ENCODE measurements at places on chromosomes 5 and 9. TPM values are rescaled to one million over a fixed set of nuclear protein-coding genes. Genes with fewer than 3 reads are reported as not detected.

DNA sequence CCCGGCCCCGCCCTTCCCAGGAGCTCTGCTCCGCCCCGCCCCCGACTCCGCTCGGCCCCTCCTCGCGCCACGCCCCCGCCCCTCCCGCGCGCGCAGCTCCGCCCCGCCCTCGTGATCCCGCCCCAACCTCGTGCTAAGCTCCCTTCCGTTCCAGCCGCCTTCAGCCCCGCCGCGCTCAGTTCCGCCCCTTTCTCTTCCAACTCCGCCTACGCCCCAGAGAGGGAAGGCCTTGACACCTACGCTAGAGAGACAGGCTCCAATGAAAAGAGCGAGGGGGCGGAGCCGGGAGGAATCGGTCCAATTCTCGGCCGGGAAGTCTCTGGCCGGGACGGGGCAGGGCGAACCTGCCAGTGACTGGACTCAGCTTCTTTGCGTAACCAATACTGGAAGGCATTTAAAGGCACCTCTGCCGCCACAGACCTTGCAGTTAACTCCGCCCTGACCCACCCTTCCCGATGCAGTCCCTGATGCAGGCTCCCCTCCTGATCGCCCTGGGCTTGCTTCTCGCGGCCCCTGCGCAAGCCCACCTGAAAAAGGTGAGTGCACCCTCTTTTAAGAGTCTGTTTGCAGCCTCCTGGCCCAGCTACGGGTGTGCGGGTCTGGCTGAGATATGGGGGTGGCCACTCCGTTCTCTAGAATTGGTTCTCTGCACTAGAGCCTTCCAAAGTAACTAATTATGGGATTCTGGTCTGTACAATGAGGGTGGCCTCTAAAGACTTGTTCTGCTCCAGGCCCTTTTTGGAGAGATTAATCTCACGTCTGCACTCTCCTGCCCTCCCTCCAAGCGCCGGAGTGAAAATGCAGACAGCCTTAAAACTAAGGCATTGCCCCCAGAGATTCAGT lies at the start of gene GM2A:
TSS of gene GM2A (plus strand) at position 424 of the 843 bp plus-strand sequence. CDS start at position 456, 32 bp downstream.
- H3K27ac ChIP-seq: peak within 1 kb of the TSS; percentile 62
- peak within 1 kb of the TSS; percentile 82 for H3K4me3 ChIP-seq
- no peaks in the 10 kb centered on the region for H3K27me3 ChIP-seq
- H3K4me1 ChIP-seq: peaks cover 9% of the 10 kb centered on the region
- H3K36me3 ChIP-seq: no peaks in the 10 kb centered on the region
- DNase-seq: peak; percentile 96

DNA sequence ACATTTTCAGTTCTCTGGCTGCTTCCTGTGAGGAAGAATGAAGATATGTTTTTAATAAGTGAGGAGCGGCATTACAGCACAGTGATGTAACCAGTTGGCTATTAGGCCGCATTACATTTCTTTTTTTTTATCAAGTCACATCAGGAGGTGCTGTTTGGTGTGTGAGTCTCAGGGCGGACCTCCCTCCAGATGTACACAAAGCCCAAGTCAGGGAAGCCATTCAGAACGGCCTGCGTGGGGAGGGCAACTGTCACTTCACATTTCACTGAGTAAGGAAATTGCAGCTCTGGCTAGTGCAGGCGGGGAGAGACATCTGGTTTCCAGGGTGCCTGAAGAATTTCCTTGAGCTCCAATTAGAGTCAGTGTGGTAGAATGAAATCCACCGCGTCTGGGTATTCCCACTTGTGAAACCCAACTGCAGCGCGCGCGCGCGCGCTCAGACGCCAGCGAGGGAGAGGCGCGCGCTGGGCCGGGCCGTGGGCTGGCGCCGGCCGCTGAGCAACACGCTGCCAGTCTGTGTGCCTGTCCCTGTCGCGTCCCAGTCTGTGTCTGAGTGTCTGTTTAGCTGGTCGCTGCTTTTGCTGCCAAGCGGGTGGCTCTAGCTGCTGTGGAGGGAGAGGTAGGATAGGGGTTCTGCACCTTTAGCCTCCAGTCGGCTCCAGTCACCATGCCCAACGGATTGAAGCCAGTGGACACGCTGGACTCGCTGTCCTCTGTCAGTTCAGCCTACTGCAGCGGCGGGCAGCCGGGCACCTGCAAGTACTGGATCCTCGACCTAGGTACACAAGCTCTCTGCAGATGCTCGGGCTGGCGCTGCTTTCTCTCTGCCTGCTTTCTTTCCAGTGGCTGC lies 140.8 kb upstream of the OTULINL start:
- H3K36me3 ChIP-seq: peaks cover 3% of the 10 kb centered on the region
- no peaks in the 10 kb centered on the region for H3K4me1 ChIP-seq
- H3K4me3 ChIP-seq: no peak overlapping the region
- H3K27ac ChIP-seq: no peak overlapping the region
- no peak for DNase-seq
- H3K27me3 ChIP-seq: no peaks in the 10 kb centered on the region

- H3K27me3 ChIP-seq: no peaks in the 10 kb centered on the region
- H3K27ac ChIP-seq: no peak overlapping the region
- H3K4me1 ChIP-seq: no peaks in the 10 kb centered on the region
- peaks cover 20% of the 10 kb centered on the region for H3K36me3 ChIP-seq
- DNase-seq: no peak
- no peak overlapping the region for H3K4me3 ChIP-seq
Measured at GRCh38 chr5:134937526-134937925, 30.2 kb upstream of the CATSPER3 start.

GRCh38 chr9:70411930-70412831 lies 2.3 kb downstream of the KLF9 start:
- peaks cover 50% of the 10 kb centered on the region for H3K4me1 ChIP-seq
- no peaks in the 10 kb centered on the region for H3K36me3 ChIP-seq
- H3K27ac ChIP-seq: peak overlapping the region; percentile 97
- H3K4me3 ChIP-seq: peak overlapping the region; percentile 92
- H3K27me3 ChIP-seq: no peaks in the 10 kb centered on the region

DNA sequence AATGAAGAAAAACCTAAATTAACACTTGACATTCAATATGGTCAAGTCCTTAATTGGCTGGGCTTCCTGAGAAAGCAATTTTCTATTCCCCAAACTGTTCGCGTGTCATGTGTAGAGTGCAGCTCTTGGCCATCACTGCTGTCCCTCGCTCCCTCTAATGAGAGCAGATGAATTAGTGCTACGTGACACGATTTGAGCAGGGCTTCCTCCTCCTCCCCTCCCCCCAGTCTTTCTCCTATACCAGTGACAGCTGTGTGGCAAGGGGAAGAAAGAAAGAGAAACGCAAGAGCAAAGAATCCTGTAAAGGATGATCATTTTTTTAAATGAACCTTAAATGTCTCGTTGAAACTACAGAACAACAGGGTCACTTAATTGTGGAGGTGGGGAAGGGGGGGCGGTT lies 159.6 kb downstream of the BNC2 start:
- no peaks in the 10 kb centered on the region for H3K4me1 ChIP-seq
- no peak overlapping the region for H3K27ac ChIP-seq
- no peak overlapping the region for H3K4me3 ChIP-seq
- DNase-seq: no peak
- no peaks in the 10 kb centered on the region for H3K27me3 ChIP-seq
- no peaks in the 10 kb centered on the region for H3K36me3 ChIP-seq

DNA sequence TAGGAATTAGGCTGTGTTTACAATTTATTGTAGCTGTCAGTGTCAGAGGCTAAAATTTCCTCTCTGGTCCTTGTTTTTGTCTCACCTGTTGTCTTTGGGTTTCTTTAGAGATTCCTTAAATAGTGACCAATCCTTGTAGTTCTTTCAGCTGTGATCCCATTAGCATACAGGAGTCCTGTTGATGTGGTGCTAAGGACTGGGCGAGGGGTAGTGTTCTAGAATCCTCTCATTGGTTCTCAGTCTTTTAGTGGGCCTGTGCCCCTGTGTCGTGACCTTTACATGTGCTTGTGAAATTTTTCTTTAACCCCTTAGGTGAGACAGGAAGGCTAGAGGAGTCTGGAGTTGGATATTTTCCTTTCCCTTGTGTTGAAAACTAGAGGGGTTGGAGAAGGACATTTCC lies 51.2 kb downstream of the ZNF618 start:
- DNase-seq: no peak
- H3K4me3 ChIP-seq: no peak overlapping the region
- no peaks in the 10 kb centered on the region for H3K4me1 ChIP-seq
- H3K36me3 ChIP-seq: no peaks in the 10 kb centered on the region
- no peaks in the 10 kb centered on the region for H3K27me3 ChIP-seq
- no peak overlapping the region for H3K27ac ChIP-seq

The RHOBTB3 gene
- total RNA-seq: 2.6 TPM

The ZNF618 gene
- total RNA-seq: 3.0 TPM

The NUDT2 gene
- 22.7 TPM for total RNA-seq

Data from T-cell (primary cell).